ENCODE measurements at places on chromosomes 4 and X.
A peak's percentile ranks its signal among the peaks of the same experiment; 100 is the strongest.

GRCh38 chr4:148481636-148482035 lies 39.4 kb upstream of the NR3C2 start:
- no peak for DNase-seq

DNA sequence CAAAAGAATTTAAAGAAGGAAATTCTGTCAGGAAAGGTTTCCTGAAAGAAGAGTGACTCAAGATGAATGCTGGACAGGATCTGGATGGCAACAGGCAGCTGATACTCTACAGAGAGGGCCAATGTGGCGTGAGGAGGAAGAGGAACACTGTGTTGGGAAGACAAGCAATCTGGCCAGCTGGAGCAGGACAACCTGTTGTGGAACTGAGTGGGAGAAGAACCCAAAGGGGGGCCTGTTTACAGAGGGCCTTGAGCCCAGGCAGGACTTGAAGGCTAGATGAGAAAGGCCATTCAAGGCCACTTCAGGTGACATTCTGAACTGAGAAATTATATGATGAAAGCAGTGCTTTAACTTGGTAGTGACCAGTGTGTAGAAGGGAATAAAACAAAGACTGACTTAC lies 8.5 kb downstream of the OTUD4 start:
- no peak for DNase-seq

DNA sequence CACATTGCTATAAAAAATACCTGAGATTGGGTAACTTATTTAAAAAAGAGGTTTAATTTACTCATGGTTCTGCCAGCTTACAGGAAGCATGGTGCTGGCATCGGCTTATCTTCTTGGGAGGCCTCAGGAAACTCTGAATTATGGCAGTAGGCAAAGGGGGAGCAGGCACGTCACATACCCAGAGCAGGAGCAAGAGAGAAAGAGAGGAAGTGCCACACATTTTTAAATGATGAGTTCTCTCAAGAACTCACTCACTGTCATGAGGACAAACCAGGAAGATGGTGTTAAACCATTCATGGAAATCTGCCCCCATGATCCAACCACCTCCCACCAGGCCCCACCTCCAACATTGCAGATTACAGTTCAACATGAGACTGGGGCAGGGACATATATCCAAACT lies 10.0 kb upstream of the AFF1 start:
- DNase-seq = peak; percentile 40

- peak; percentile 90 for DNase-seq
Observed at GRCh38 chrX:9352694-9353411, 112.0 kb upstream of the TBL1X start.

DNA sequence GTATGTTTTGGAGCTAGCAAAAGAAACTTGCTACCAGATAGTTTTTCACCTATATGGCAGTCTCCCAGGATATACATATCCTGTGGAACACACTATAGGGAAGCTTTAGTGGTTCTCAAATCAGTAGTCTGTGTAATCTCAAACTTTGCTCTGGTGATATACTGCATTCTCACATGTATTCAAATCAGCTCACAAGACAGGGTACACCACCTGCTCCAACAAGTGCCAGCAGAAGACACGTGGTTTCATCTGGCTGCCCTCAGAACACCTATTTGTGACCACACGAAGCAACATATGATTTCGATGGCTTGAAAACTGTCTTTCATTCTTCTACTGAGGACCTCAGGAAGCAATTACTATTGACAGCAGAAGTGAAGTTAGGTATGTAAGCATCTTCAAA lies 37.7 kb downstream of the BCLAF3 start:
- no peak for DNase-seq

GRCh38 chr4:151004222-151004621 lies 10.9 kb downstream of the LRBA start:
- DNase-seq = no peak

- DNase-seq = no peak
Observed at GRCh38 chr4:13543839-13544605, at the start of gene NKX3-2. NKX3-2 (minus strand) TSS chr4:13544508; CDS start chr4:13544414, 94 bp downstream.

GRCh38 chr4:152935631-152936445 lies at the start of gene FHDC1:
FHDC1 (plus strand) TSS chr4:152936323; CDS start chr4:152943058, 6,735 bp downstream.
- DNase-seq = peak; percentile 50

DNA sequence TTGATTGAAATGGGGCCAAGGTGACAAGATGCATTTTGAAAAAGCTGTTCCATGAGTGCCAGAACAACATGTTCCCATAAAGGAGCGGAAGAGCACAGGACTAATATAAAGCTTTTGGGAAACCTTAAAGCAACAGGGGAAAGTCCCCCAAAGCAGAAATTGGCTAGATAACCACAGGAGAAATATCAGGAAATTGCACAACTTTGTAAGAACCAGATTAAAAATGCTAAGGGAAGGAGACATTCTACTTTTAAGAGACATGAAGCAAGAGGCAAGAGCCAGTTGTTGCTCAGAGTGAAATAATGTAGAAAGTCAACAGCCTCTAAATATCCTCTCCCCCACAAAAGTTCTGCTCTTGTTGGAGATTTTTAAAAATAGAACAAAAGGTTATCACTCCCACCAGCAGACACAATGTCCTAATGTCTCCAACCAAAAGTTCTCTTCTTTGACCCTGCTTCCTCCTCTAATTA lies 85.2 kb upstream of the LNX1 start:
- no peak for DNase-seq

GRCh38 chr4:169795585-169795984 lies 37.8 kb upstream of the HPF1 start:
- no peak for DNase-seq

GRCh38 chr4:153622093-153622492 lies 62.0 kb upstream of the TLR2 start:
- DNase-seq = no peak

DNA sequence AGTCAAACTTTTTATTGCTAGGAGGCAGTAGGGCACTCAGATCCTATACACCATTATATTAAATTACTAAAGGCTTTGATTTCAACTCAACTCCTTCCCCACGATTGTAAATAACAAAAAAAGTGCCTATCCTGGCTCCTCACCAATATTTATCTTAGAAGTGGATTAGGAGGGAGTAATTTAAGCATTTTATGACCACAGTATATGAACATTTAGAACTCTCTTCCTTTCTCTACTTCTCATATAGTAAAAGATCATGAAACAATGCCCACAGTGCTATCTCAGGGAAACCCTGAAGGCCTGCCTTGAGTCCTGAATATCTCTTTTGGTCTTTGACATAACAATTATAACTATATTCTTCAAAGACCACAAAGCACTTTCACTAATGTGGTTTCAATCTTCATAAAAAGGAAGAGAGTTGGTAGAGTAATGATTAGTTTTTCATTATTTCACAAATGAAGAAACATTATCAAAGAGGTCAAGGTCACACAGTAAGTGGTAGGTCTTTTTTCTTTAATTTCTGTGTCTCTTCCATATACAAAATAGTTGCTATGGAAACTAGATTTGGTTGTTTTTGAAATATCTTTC lies 29.1 kb upstream of the ADH1C start:
- no peak for DNase-seq

DNA sequence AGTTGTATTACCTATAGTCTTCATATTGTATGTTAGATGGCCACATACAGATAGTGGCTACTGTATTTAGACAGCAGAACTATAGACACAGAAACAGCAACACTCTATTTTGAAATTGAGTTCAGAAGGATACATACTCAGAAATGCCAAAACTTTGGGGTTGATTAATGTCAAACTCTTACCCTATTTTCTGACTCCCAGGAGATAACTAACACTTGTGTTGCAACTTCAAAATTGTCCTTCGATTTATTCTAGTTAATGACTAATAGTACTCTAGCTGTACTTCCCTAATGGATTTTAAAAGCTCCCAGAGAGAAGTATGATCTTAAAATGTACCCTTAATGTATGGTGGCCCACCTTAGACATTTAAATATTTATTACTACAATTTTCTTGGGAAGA lies 229.9 kb upstream of the UGT8 start:
- no peak for DNase-seq

- no peak for DNase-seq
Observed at GRCh38 chrX:139484591-139484990, 45.9 kb upstream of the F9 start.

GRCh38 chr4:108346818-108347210 lies 178.1 kb upstream of the LEF1 start:
- no peak for DNase-seq

DNA sequence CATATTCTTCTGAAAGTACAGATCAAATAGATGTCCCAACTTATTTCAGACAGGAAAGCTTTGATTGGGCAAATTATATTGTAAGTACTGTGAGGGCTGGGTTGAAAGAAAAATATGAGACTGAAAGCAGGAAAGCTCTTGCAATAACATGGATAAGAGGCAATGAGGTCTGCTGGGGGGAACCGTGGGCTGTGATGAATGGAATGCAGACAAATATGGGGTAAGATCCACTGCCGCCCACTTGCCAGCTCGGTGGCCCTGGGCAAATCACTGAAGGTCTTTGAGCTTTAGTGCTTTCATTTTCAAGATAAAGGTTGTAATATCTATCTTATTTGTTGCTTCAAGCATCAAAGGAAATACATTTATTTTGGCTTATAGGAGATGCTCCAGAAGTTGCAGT lies 51.0 kb downstream of the AGA start:
- DNase-seq = no peak

DNA sequence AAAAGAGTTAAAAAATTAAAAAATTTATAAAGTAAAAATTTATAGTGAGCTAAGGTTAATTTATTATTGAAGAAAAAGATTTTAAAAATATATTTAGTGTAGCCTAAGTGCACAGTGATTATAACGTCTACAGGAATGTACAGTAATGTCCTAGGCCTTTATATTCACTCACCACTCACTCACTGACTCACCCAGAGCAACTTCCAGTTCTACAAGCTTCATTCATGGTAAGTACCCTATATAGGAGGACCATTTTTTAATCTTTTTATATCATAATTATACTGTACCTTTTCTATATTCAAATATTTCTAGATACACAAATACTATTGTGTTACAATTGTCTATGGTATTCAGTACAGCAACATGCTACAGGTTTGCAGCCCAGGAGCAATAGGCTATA lies 1623.2 kb downstream of the RPA4 start:
- no peak for DNase-seq

- DNase-seq = peak; percentile 29
Observed at GRCh38 chr4:117447925-117448324, 362.5 kb upstream of the TRAM1L1 start.

- DNase-seq = no peak
Observed at GRCh38 chr4:165288226-165288625, 39.2 kb upstream of the MSMO1 start.

- no peak for DNase-seq
Observed at GRCh38 chr4:98421111-98421510, 159.9 kb downstream of the RAP1GDS1 start.

DNA sequence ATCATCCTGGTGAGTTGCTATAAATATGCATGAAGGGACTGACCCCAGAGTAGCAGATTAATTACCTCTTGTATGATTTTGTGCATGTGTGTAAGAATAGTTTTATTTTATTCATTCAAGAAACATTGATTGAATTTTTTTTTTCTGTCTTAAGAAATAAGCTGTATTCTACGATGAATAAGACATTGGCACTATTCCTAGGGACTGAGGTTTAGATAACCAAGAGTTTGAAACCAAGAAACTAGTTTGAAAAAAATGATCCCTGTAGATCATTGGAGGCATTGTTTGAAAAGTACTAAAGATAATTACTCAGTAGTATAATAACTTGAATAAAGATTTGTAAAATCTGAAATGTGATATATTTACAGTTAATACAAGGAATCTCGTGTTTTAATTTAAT lies 1086.9 kb downstream of the PCDH7 start:
- DNase-seq = no peak

DNA sequence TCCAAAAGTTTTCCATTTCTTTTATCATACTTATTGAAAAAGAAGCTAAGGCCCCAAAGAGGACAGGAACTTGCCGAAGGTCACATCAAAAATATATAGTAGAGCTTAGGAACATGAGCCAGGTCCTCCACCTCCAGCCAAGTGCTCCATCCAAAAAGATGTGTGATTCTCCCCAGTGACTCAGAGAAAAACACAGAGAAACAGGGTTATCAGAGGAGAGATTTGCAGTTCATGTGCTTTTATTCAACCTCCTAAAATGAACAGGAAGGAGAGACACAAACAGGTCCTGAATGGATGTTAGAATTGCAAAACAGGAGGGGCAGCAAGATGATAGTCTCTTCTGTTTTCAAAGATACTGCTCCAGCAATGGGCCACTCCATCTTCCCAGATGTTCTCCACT lies 19.6 kb upstream of the FGF16 start:
- DNase-seq = no peak

GRCh38 chr4:98092833-98093439 lies 50.3 kb downstream of the STPG2 start:
- peak; percentile 44 for DNase-seq

DNA sequence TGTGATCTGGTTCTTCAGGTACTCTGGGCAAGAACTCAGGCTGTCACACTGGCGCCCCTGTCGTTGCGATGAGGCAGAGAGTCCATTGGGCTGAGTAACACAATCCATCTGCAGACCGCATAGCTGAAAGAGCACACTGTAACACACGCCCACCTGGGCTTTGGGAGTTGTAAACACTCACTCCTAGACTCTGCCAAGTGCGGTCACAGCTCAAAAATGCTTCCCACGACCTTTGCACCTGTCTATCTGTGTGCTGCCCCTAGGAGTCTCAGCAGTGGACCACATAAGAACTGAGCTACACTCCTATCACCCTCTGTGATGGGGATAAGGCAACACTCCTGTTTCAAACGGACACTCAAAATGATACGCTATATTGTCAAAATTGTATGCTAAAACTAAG lies 2028.3 kb downstream of the PCDH7 start:
- no peak for DNase-seq

- no peak for DNase-seq
Observed at GRCh38 chrX:2391869-2392606, 108.7 kb downstream of the DHRSX start.

GRCh38 chr4:56744030-56744429 lies 62.9 kb upstream of the HOPX start:
- DNase-seq = no peak

DNA sequence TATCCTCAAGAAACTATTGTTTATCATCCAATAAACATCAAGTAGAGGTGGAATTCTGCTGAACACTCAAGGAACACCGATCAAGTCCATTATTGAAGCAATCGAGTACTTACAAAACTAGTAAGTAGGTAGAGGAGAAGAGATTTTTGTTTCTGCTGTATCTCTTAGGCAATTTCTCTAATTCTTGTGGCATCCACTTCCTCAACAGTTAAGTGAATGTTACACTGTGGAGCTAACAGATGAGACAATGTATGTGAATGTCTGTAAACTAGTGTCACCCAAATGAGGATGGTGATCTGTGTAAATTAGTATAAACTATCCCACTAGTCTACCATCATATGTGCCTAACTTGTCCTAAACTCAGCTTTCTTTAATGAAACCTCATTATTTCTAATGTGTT lies 261.6 kb downstream of the ARHGAP24 start:
- DNase-seq = no peak

DNA sequence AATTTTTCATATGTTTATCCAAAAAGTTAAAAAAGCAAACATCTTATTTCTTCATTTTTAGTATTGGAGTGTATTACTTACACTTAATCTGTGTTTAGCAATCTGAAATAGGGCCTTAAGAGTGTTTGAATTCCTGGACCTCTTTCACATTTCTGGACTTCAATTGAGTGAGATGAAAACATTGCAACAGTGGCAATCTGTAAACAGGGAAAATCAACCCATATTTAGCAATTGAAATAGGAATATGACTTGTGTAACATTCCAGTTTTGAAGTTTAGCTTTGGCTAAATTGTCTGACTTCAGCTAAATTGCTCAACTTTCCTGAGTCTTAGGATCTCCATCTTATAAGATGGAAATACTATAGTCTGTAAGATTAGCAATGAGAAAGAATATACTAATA lies 34.6 kb upstream of the FHL1 start:
- DNase-seq = no peak

All from hematopoietic multipotent progenitor cell treated with erythropoietin and hydrocortisone succinate and interleukin-3 and kit ligand, for 8 days (in vitro differentiated cells).